A549 treated with CORT108297 at 1 μM for 4 hours (cell line): ENCODE measurements at places on chromosomes 7 and 10. TPM values are rescaled to one million over a fixed set of nuclear protein-coding genes. Genes with fewer than 3 reads are reported as not detected.

Gene TRPV5
- not detected in 5 replicates for total RNA-seq

Gene DKK1
- 386 to 493 TPM (median 406 TPM) in 5 replicates for total RNA-seq

Gene CYP2C8
- not detected in 5 replicates for total RNA-seq

Gene HOXA7
- total RNA-seq: 4.4 to 5.5 TPM (median 4.9 TPM) in 5 replicates

Gene YKT6
- 117 to 126 TPM (median 120 TPM) in 5 replicates for total RNA-seq

Gene CNPY1
- not detected in 5 replicates for total RNA-seq

Gene PTF1A
- not detected in 5 replicates for total RNA-seq

Gene TUBB8
- 0.03 to 0.12 TPM (median 0.07 TPM) in 3 of 5 replicates, not detected in the others for total RNA-seq

Gene RET
- total RNA-seq: 0.50 to 0.98 TPM (median 0.67 TPM) in 5 replicates

Gene AKR1C8
- total RNA-seq: 0.09 to 0.42 TPM (median 0.15 TPM) in 4 of 5 replicates, not detected in the other

Gene HOXA6
- total RNA-seq: 1.5 to 2.2 TPM (median 1.8 TPM) in 5 replicates

Gene TMEM176B
- total RNA-seq: 0.12 to 0.13 TPM in 2 of 5 replicates, not detected in the others

Gene SPDYE5
- total RNA-seq: not detected in 5 replicates

Gene ELN
- 0.05 to 0.13 TPM (median 0.08 TPM) in 5 replicates for total RNA-seq

Gene VPS37D
- total RNA-seq: 2.4 to 6.4 TPM (median 4.7 TPM) in 5 replicates

Gene UPK3BL2
- total RNA-seq: 2.1 to 3.8 TPM (median 2.7 TPM) in 5 replicates

Gene ACTA2
- 17.4 to 20.9 TPM (median 19.5 TPM) in 5 replicates for total RNA-seq

Gene BAMBI
- 13.1 to 17.1 TPM (median 15.0 TPM) in 5 replicates for total RNA-seq

Gene NPFFR1
- total RNA-seq: not detected in 5 replicates

Gene GIMAP6
- total RNA-seq: not detected in 5 replicates

Gene TAS2R3
- not detected in 5 replicates for total RNA-seq

Gene TMEM229A
- total RNA-seq: not detected in 5 replicates

Gene SPDYE2B
- total RNA-seq: not detected in 5 replicates

Gene HMX2
- 0.08 to 0.14 TPM (median 0.11 TPM) in 4 of 5 replicates, not detected in the other for total RNA-seq

Gene CDK14
- total RNA-seq: 0.06 to 0.42 TPM (median 0.13 TPM) in 5 replicates

Gene CCZ1
- total RNA-seq: 72.0 to 83.7 TPM (median 79.4 TPM) in 5 replicates

Gene CCNJ
- 5.7 to 7.7 TPM (median 6.7 TPM) in 5 replicates for total RNA-seq

Gene RALA
- 29.2 to 46.0 TPM (median 31.5 TPM) in 5 replicates for total RNA-seq

Gene AP3M1
- 28.1 to 38.2 TPM (median 31.5 TPM) in 5 replicates for total RNA-seq

Gene GTF2IRD2
- total RNA-seq: 4.1 to 7.1 TPM (median 6.2 TPM) in 5 replicates

Gene GBX1
- 0.10 to 0.18 TPM in 2 of 5 replicates, not detected in the others for total RNA-seq
